Stimulated activated CD8-positive, alpha-beta memory T cell treated with anti-CD3 and anti-CD28 coated beads, Interleukin-4, amount 100 ng/mL, for 4 hours (primary cell): ENCODE measurements at places on chromosomes 1 and 21.

DNA sequence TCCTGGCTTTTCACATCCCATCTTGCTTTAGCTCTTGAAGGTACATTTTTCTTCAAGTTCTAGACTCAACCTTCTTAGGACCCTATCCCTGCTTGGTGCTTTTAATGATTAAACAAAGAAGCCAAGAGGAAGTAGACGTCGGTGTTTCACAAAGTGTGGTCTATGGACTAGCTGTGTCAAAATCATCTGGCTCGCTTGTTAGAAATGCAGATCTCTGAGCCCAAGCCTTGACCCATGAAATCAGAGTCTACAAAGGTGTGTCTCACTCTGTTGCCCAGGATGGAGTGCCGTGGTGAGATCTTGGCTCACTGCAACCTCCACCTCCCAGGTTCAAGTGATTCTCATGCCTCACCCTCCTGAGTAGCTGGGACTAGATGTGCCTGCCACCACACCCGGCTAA, 295.5 kb upstream of the KAZN start:
- DNase-seq: no peak

DNA sequence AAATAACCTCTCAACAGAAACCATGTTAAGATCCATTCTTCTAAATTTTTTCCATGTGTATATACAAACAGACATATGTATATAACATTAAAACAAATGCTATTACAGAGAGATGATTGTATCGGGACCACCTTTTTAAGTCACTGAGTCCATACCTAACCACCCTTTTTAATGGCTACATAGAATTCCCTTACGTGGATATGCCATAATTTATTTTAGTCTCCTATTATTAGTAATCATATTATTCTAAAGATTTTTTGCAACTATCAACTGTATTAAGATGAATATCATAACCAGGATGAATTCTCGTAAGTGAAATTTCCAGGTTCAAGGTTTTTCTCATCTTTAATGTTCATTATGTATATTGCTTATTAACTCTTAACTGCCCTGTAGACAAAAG, 259.7 kb downstream of the HHAT start:
- DNase-seq: no peak

DNA sequence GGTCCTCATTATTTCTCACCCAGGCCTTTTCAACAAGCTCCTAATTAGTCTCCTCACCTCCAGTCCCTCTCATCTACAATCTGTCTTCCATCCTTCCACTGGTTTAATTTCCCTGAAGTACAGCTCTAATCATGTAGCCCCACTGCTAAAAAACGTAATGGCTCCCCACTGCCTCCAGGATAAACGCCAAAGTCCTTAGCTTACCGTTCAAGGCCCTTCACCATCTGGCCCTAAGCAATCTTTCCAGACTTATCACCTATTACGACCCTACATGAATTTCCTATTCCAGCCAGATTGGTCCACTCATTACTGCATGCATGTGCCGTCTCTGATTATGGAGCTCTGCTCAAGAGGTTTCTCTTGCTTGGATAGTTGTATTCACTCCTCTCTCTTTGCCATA, 83.1 kb upstream of the DAB1 start:
- no peak for DNase-seq

DNA sequence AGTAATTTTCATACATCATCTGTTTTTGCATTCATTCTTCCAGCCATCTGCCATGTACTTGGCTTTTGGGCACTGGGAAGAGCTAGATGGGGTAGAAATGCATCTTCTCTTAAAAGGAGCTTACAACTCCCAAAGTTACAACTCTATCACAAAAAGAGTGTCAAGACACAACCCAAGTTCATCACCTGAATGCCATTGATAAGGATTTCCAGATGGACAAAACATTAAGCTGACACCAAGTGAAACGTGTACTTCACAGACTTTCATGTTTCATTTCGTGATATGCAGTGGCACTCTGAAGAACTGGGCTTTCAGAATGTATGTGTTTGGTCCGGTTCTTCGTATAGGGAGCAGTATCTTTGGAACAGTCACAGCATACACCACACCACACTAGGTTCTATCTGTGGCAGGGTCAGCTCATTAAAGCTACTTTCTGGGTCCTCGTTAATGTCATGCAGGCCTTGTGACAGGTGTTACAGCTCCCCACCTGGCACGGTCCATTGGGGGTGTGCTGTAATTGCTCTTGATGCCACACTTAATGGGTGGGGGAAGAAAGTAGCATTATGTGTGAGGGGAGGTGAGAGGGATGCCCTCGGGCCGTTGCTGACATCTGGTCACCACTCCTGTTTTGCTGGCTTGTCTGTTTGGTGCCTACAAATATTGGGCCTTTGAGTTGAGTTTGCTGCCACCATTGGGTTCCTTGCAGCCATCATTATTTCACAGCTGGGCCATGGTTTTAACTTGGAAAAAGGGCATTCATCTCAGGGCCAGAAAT, 164.9 kb downstream of the NFIA start:
- no peak for DNase-seq

DNA sequence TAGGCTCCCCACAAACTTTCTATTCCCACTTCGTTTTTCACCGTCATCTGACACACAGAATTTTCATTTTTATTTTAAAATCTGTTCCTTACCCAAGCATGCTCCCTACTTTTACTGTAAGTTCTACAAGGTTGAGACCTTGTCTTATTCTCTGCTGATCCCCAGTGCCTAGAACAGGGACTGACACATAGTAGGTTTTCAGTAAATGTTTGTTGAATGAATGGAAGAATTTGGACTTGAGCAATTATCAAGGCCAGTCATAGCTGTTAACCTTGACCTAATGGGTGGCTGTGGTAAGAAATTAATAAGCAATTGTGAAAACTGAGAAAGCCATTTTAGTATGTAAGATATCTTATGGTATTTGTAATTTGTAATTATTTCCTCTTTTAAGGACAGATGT, 71.1 kb downstream of the LAMC1 start:
- no peak for DNase-seq

DNA sequence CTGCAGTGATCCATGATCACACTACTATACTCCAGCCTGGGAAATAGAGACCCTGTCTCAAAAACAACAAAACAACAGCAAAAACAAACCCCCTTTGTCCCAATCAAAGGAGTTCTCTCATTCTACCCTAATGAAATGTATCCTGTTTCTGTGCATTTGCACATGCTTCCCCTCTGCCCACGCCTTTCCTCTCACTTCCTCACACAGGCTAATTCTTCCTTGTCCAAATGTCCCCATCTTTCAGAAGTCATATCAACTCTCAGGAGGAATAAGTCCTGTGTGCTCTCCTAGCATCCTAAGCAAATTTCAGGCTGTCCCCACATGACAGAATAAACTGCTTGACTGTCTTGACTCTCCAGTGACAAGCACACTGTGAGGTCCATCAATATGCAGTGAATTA, 8.1 kb upstream of the ATP1B1 start:
- no peak for DNase-seq

DNA sequence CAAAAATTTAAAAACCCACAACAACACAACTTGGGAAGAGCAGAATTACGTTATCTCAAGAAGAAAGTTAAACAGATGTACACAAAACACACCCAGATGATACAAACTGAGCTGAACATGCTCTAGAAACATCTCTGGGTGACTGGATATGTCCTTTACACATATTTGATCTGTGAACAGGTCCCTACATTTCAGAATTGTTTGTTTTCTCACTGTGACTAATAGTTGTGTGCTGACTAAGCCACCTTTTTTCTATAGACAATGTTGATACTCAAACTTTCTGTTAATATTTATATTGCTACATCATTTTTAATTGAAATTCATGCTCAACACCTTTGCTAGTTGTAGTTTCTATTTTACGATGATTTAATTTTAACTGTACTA, 1.0 kb upstream of the F11R start:
- no peak for DNase-seq

- no peak for DNase-seq
Observed at GRCh38 chr1:43267818-43268425, 1.9 kb upstream of the TMEM125 start.

GRCh38 chr1:219550201-219550600, 62.7 kb downstream of the ZC3H11B start:
- DNase-seq: no peak

DNA sequence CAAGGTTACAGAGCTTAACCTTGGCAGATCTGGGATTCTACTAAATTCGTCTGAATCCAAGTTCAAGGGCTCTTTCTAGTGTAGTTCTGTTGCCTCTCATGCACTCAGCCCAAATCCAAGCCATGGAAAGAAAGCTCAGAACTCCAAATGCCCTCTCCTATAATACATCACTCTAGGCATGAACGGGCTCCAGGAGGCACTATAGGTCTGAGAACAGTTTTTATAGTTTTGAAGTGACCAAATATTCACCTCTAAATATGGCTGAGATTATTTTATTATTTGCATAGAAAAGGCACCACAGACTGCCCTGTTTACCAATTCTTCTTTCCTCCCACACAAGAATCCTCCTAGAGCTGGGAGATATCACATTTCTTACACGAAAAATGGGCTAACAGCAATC, 327.9 kb upstream of the BEND5 start:
- DNase-seq: no peak

- no peak for DNase-seq
Observed at GRCh38 chr1:160623227-160623633, 23.6 kb downstream of the SLAMF1 start.

- no peak for DNase-seq
Observed at GRCh38 chr1:179973198-179974110, 18.8 kb downstream of the CEP350 start.
